ENCODE measurements at places on chromosomes 6 and 20. TPM values are rescaled to one million over a fixed set of nuclear protein-coding genes. Genes with fewer than 3 reads are reported as not detected.

Gene MYL9
- total RNA-seq, result 86.5 TPM

Gene GUCA1A
- total RNA-seq, result not detected

Gene CGA
- total RNA-seq, result not detected

Gene SLC17A1
- total RNA-seq, result not detected

Gene KIF25
- total RNA-seq, result 0.38 TPM

Gene RFX6
- total RNA-seq, result not detected

Gene PDE10A
- 15.9 TPM for total RNA-seq

GRCh38 chr20:50323777-50324775 lies 133.4 kb downstream of the CEBPB start:
- DNase-seq, result no peak

DNA sequence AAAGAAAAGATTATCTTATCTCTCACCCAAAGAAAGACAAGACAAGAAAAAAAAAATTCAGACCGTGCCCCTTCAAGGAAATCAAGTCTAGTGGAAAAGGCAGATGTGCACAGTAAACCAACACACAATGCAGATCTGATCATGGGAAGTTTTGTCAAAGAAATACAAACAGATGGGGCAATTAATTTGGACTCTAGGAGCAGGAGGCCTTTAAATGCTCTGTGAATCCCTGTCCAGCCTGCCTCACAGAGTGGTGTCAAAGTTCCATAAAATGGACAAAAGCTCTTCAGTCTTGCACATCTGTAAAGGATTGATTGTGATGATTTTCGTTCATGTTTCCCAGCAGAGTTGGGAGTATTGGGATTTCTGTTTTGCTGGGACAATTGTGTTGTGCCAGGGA lies 53.1 kb upstream of the TGM3 start:
- no peak for DNase-seq

DNA sequence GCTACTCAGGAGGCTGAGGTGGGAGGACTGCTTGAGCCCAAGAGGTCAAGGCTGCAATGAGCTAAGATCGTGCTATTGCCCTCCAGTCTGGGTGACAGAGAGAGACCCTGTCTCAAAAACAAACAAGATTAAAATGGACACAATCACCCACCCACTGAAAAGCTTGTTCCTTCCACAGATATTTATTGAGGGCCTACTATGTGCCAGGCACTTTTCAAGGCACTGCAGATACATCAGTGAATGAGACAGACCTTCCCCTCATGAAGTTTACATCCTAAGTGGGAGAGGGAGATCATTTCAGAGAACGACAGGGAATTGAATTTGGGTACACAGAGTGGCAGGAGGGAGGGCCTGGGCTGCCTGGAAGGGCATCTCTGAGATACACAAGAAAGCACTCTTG lies 14.4 kb downstream of the RSPO4 start:
- DNase-seq, result no peak

DNA sequence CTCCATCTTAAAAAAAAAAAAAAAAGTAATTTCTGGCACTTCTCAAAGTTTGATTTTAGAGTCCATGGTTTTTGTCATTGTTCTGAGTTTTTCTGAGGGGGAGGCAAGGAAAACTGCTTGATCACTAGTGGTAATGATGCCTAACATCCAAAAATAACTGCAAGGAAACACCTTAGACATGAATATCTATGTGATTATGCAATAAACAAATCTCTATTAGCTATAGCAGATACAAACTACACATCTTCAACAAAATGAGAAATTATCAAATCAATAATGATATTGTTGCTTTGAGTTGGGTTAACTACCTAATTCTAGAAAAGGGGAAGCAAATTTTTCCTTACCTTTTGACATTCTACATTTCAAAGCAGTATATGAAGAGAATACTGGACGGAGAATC lies 230.9 kb upstream of the JARID2 start:
- no peak for DNase-seq

DNA sequence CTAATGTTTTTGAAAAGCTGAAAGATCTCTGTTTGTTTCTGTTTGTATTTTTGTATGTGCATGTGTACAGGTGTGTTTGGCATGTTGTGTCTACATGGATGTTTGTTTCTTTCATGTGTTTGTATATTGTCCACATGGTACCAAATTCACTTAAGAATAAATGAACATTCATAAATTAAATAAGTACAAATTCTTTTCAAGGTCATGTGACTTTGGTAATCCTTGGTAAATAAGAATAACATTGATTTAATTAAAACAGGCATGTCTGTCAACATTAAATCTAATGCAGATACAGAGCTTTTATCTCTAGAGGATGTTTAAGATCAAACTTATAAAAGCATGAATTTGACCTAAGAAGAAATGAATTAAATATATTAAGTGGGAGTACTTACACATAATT lies 219.8 kb upstream of the EPHA7 start:
- DNase-seq, result no peak

DNA sequence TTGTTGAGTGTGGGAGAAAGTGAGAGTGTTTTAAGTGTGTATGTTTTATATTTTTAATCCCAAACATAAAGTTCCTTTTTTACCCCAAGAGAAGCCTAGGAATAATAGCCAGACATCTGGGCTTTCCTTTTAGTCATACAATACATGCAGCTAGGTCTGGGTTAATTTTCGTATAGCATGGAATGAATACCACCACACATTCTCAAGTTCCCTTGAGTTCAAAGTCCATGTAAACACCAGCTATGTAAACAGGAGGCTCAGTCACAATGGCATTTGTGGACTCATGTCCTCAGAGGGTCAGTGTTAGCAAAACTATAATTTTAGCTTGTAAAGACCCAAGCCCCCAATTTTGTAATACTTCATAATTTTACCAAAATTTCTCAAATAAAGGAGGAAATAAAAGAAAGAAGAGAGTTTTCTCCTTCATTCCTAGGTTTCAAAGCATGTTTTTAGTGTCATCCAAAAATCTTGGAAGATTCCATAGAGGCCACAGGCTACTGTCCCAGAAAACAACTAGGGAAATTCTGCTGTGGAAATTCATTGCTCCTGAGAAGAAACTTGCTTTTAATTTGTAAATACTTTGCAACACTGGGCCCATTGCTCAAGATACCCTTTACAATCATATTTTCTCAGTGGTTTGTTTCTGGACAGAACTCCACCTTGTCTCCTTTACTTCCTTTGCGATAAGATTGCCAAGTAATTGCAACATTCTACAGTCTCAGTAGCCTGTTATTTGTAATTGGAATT lies 671.2 kb downstream of the COL12A1 start:
- DNase-seq, result no peak

DNA sequence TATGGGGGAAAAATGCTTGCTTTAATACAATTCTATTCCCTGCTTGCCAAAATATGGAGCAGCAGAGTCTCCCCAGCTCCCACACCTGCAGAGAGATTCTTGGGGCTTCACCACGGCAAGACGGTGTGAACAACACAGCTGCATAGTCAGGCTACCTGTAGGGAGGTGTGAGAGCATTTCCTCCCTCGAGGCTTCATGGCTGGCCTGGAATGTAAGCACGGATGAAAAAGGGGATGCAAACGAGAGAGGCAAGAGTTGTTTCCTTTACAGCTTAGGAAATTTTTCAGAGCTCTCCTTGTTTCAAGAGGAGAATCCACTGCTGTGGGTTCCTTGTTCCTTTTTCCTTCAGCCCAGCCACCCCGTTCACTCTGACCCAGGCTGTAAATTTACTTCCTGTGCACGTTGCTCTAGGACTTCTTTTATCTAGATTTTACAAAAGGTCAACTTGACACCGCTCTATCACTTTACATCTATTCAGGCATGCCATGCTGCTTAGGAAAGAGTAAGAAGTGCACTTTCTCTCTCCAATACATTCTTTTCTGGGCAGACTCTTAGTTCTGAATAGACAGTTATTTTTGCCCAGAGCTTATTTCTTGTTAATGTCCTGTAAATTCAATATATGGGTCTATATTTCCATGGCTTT lies 197.1 kb downstream of the KHDC1L start:
- no peak for DNase-seq

GRCh38 chr6:4853782-4854511 lies 77.7 kb downstream of the CDYL start:
- no peak for DNase-seq

DNA sequence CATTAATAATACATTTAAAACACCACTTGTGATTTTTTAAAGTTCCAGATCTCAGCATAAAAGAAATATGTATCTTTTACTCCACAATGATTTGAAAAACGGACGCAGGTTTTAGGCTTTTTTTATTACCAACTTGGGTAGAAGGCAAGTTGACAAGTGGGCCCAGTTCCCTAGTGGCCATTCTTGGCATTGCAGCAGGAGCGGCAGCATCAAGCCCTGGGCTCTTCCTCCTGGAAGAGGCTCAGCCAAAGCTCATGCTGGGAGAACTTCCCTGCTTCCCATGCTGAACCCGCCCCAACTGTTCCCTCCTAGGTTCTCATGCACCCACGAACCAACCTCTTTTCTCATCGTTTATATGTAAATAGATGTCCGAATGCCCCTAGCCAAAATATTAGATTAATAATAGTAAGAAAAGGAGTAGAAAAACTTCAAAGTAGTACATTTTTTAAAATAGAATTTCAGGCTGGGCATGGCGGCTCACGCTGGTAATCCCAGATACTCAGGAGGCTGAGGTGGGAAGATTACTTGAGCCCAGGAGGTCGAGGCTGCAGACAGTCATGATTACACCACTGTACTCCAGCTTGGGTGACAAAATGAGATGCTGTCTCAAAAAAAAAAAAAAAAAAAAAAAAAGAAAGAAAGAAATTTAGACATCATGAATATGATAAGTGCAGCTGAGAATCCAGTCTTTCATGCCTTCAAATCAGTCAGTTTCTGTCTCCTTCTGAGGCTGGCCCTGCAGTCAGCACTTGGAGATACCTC lies 18.2 kb upstream of the MYB start:
- no peak for DNase-seq

GRCh38 chr20:12595841-12596240 lies 412.9 kb upstream of the SPTLC3 start:
- no peak for DNase-seq

DNA sequence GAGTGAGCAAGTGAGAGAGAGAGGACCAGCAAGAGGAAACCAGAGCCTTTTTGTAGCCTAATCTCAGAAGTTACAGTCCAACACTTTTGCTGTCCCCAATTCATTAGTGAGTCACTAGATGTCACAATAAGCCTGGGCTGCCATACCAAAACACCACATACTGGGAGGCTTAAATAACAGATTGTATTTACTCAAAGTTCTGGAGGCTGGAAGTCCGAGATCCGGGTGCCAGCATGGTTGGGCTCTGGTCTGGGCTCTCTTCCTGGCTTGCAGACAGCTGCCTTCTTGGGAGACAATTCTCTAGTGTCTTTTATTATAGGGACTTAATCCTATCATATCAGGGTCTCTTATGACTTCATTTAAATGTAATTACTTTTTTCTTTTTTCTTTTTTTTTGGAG lies 50.7 kb upstream of the FERMT1 start:
- no peak for DNase-seq

DNA sequence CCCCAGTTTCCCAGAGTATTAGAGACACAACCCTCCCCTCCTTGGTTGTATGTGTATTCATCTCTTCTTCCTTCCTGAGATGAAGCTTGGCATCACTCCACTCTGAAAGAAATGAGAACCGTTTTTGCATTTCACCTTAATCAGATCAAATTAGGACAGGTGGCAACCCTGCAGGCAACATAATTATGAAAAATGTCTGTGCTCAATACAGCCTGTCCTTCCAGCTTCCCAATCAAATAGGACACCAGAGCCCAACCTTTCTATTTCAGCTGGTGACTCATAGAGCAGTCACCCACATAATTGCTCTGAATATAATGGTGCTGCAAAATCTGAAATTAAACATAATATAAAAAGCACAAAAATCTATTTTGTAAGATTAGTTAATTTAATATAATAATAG lies 310.2 kb upstream of the AGPAT4 start:
- no peak for DNase-seq

DNA sequence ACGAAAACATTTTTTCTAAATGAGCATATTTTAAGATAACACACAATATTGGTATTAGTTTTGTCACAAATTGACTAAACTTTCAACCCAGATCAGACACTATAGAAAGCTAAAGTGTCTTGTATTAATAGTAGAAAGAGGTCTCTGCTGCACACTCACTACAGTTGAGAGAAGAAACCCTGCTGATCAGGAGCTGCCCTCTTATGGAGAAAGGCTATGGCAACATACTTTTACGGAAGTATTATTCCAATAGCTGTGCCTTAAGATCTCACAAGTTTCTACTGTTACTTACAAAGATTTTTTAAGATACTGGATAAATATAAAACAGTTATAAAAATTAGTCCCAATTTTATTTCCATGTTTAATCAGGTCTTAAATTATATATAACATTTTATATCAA lies 155.7 kb downstream of the RIMS1 start:
- DNase-seq, result no peak

DNA sequence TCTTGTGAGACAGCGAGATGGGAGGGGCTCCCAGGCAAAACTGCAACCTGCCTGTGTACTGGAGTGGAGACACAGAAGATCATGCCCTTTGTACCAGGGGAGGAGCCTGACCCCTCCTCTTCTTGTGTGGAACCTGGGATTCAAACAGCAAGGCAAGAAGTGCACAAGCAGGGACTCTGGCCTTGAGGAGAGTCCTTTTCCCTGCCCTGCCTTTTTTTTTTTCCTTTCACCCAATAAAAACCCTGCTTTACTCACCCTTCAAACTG lies 251.8 kb upstream of the OPRM1 start:
- DNase-seq, result no peak

GRCh38 chr6:150118627-150119026 lies 24.2 kb upstream of the PPP1R14C start:
- no peak for DNase-seq

- peak; percentile 41 for DNase-seq
Measured at GRCh38 chr20:36543184-36544133, 2.1 kb downstream of the MYL9 start.

DNA sequence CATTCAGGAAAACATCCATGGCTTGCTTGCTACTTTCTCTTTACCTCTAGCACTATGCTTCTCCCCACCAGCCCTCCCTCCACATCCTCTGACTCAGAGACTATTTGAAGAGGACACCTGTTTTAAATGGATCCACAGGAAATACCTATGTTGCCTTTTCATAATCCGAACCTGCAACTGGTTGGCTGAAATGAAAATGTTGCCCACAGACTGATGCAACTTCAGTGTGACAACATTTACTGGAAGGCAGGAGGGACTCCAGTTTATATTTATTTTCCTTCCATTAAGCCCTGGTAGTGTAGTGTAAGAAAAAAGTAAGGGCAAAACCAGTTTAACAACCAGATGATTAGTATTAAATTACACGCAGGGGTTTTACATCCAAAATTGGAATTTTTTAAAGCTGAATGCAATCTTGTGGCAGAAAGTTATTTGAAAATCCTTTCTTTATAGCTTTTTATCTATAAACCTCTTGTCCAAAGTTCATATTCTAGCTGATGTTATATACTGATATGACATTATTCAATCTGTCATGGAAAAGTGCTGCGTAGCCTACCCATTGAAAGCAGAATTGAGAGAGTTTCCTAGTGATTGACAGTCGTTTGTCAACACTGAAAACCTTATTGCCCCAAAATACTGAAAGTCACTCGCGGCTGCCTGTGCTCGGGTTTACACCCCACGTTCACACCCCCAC lies 881 bp upstream of the AIG1 start:
- DNase-seq, result no peak

Measured in omental fat pad (tissue), 4 donors.